Left cardiac atrium (tissue), 4 donors: ENCODE measurements at places on chromosomes 5 and 9. TPM values are rescaled to one million over a fixed set of nuclear protein-coding genes. Genes with fewer than 3 reads are reported as not detected.

NME5 gene
- 2.7 TPM for total RNA-seq

LRRC19 gene
- not detected for total RNA-seq

TMEFF1 gene
- total RNA-seq, result 0.35 TPM

PKD2L2 gene
- total RNA-seq, result 0.52 TPM

FOXI1 gene
- not detected for total RNA-seq

NTRK2 gene
- total RNA-seq, result 20.6 TPM

TPM2 gene
- 604 TPM for total RNA-seq

MTAP gene
- total RNA-seq, result 19.6 TPM
